ENCODE measurements at places on chromosomes 16 and 17.

GRCh38 chr16:49876716-49877129 is 20.8 kb upstream of the ZNF423 start:
- DNase-seq, result no peak

GRCh38 chr16:84825896-84826557 is 6.2 kb downstream of the CRISPLD2 start:
- no peak for DNase-seq

- no peak for DNase-seq
Observed at GRCh38 chr17:32742681-32743538, 134.0 kb downstream of the MYO1D start.

GRCh38 chr16:14303639-14304394 is 232.7 kb downstream of the MRTFB start:
- no peak for DNase-seq

GRCh38 chr17:4663711-4664110 is 22.2 kb upstream of the ALOX15 start:
- DNase-seq, result no peak

- DNase-seq, result no peak
Observed at GRCh38 chr16:82567175-82567574, 59.6 kb upstream of the CDH13 start.

DNA sequence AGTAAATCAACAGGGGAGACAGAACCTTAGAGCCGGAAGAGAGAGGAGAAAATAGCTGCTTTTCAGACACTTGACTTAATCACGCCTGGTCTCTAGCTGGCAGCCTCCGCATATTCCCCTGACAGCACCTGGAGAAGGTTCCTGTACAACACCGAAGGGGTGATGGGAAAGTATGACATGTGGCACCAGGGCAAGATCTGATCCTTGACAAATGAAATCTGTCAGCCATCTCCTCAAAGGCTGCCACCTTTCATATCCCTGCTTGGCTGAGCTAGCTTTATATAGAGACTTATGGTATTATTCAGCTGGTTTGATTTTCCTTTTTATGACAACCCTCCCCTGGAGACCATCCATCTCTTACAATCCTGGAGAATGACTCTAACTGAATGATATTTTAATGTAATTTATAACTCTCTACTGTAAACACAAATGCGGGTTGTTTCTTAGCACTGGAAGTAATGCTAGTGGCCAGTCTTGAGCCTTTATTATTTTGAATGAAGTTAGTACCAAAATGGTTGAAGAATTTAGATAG is 1205.3 kb upstream of the CDH8 start:
- DNase-seq, result no peak

- DNase-seq, result no peak
Observed at GRCh38 chr16:31107465-31107867, 720 bp upstream of the BCKDK start.

- DNase-seq, result no peak
Observed at GRCh38 chr16:23952128-23952970, 116.6 kb downstream of the PRKCB start.

- DNase-seq, result no peak
Observed at GRCh38 chr17:57669671-57670529, 75.2 kb downstream of the CCDC182 start.

DNA sequence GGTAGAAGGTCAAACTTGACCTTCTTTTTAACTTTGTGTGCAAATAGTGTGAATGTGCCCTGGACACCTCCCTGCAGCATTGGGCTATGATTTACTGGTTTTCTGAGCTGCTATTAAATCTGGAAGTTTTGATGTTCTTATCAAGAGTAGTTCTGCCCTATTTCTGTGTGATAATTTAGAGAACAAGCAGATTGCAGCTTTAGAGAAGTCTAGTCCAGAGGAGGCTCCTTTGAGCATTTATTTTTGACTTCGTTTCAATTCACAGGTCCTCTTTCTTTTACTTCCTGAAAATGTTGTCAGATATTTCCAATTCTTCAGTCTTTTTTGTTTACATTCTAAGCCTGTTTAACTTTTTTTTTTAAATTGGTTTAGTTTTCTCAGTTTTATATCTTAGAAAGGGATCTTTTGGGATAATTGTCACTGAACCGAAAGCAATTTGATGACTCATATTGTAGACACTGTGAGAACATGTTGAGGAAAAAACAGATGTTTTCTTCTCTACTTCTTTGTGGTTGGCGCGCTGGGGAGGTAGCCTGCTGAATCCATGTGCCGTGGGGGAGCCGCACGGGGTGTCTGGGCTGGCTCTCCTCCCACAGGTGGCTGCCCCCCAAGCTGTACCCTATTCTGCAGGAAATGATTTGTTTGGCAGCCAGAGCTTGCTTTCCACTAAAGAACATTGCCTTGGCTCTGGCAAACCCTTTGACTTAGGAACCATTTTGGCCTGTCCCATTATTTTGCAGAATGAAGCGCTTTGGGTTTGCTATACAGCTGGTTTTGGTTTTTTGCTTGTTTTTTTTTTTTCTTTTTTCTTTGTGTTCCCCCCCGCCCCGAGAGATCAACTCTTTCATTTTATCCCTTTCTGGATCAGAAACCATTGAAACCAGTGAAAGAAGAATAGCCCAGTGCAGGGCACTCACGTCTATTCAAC is 53.4 kb downstream of the MFSD11 start:
- DNase-seq, result peak; percentile 30

DNA sequence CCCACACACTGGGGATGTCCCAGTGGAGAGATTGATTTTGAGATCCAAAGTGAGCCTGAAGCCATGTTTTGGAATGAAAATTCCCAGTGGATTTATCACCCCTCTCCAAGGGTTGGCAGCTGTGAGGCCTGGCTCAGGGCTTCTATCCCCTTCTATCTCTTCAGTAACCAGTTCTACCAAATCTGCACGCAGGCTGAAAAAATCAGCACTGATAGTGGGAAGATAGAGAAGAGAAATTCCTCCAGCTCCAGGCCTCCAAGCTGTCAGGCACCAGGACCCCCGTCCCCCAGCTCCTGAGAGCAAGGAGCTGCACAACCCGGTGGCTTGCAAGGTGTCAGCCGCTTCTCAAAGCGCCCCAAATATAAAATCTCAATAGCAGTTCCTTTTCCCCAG is 1.0 kb downstream of the FLOT2 start:
- no peak for DNase-seq

DNA sequence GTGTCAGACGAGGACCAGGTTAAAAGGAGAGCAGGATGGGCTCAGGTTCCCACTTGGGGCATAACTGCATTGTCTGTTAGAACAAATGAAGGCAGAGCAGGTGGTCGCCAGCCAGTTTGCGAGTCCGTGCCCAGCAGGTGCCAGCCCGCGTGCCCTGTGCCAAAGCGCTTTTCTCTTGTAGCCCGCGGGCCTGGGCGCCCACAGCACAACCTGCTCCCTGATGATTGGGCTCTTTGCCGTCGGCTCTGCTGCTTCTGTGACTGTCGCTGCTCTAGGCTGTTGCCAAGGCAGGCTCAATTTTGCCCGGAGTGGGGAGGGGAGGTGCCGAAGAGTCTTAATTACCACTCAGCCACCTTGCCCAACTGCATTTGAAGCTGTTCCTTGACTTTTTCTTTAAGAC is 21.1 kb downstream of the KNOP1 start:
- no peak for DNase-seq

- DNase-seq, result no peak
Observed at GRCh38 chr17:46976626-46977270, 2.3 kb downstream of the RPRML start.

DNA sequence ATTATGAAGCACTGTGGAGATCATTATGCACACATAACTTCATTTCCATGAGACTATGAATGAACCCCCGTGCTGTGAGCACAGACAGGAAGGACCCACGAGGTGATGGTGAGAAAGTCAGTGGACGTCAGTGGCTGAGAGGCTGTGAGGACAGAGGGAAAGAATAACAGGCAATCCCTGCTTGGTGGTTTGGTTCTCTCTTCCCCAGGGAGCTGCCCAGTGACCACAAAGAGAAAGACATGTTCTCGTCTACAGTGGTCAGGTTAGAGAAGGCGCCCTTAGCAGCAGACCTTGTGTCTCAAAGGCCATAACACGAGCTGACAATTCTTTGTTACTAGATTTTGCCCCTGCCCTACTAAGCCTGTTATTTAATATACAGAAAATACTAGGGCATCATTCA is 609.2 kb downstream of the TOX3 start:
- DNase-seq, result no peak

- DNase-seq, result no peak
Observed at GRCh38 chr17:4728124-4728523, 3.1 kb upstream of the MED11 start.

GRCh38 chr17:39674702-39675389 is 6.6 kb downstream of the PNMT start:
- DNase-seq, result no peak

GRCh38 chr17:38556239-38556638 is 49.5 kb downstream of the SRCIN1 start:
- no peak for DNase-seq

DNA sequence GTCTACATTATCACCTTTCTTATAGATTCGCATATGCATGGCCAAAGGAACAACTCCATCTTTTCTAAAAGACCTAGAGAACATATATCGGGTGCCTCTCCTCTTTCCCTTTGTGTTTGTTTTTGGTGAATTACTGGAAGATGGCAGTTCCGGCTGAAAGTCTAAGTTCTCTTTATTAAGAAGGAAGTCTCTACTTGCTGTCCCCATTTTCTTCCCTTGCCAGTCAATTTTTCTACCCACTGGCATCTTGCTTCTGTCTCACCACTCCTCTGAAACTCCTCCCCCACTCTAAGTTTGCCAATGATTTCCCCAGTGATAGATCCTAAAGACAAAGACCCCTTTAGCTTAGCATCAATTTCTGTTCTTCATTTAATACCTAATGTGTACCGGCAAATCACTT is 93.9 kb upstream of the CORO6 start:
- no peak for DNase-seq

- peak; percentile 89 for DNase-seq
Observed at GRCh38 chr17:37643118-37643766, at the start of gene DDX52. DDX52 (minus strand) TSS chr17:37643446; CDS start chr17:37643420, 26 bp downstream.

- no peak for DNase-seq
Observed at GRCh38 chr16:24018485-24018884, 182.7 kb downstream of the PRKCB start.

DNA sequence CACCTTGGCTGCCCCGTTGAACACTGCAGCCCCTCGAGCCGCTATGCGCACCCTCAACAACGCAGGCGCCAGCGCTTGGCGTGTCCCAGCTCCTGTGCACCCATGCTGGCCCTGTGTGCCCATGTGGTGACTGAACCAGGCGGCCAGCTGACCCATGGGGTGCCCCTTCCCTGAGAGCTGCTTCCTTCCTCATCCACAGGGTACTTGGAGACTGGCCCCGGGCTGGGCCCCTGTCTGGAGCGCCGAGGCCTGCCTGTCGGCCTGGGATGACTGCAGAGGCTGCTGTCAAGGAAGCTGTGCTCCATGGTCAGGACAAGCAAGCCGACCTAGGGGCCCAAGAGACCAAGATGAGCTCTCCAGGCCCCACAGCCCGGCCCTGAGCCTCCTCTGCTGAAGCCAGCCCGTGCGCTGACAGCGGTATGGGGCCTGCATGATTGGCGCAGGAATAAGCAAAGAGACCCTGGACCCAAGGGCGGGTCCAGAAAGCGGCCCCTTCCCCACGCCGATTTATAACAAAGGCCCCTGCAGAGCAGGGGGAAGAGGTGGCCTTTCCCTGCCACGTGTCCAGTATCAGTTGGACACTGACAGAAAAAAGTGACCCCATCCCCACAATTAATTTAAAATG is 21.6 kb upstream of the BAHCC1 start:
- DNase-seq, result no peak
